Brain (organoid and tissue), 16 donors: ENCODE measurements at places on chromosomes 11 and 22. TPM values are rescaled to one million over a fixed set of nuclear protein-coding genes. Genes with fewer than 3 reads are reported as not detected.

Gene AQP11
- 8.8 TPM for polyA plus RNA-seq

Gene A4GALT
- 5.1 TPM for polyA plus RNA-seq

Gene PANX3
- polyA plus RNA-seq = not detected

DNA sequence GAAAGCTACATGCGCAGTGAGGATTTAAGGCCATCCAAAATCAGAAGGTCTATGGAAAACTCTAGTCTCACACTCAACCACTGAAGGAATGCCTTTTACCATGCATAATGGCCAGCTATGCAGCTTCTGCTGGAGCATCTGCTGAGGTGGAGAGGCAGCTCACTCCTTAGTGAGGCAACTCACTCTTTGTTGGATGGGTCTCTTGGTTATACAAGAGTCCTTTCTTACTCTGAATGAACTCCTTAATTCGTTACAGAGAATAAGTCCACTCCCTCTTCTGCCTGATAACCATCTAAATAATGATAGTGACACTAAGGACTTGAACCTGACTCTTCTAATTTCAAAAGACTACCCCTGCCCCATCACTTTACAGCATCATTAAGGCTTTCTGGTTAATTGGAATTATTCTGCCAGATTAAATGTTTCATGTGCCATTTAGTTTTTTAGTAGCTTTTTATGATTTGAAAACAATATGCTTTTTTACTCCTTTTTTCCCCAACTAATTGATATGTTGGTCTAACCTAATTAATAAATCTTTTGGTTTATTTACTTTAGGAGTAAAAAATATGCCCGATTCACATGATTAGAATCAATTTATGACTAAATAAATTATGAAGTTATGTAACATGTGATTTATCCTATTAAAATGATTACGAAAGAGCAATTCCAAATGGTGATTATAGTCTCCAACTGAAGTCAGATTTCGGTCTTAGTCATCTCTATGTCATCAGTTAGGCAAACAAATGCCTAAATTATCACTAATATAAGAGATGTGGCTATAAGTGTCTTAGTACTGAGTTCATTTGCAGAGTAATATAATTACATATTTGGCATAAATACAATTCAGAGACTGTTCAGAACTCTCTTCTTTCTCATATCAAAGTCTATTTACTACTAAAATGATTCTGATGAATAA lies 286.7 kb upstream of the CCDC90B start:
- no peak for DNase-seq

GRCh38 chr11:73716153-73717056 lies 44.5 kb downstream of the RAB6A start:
- DNase-seq = no peak

- DNase-seq = no peak
Observed at GRCh38 chr11:18599739-18600230, at the start of gene MISFA. Gene MISFA, plus strand, starts transcription at chr11:18599789. Its CDS starts 140 bp downstream, at chr11:18599929.
